ENCODE measurements at places on chromosomes 7 and 10.

DNA sequence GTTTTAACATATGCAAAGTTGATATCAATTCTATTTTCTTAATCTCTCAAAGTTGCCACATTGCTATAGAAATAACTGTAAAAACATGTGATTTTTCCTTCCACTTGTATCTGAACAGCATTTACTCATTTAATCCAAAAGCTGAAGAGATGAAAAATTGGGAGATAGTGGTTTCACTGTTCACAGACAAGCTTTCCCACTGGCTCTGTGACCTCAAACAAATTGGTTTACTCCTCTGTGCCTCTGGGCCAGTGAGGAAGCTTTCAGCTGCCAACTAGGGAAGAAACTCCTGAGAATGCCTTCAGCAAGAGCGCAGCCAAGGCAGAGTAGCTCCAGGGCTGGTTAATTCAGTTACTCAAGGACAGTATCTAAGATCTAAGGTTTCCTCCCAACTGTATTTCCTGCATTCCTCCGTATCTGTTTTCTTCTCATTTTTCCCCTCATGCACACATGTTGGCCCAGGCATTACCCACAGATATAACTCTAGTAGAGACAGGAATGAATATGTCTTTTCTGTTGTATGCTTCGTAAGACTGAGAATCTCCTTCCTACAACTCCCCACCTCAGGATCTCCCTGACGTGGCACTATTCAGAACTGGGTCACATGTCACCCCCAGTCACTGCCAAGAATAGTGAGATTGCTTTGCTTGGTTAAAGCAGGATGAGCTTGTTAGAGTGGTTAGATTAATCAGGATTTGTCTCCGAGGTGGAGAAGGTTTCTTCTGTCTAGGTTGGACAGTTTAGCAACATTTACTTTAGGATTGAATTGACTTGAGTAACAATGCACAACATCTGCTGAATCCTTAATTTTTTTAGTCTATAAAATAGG, 315.7 kb downstream of the NRG3 start:
- no peak for DNase-seq

- DNase-seq = no peak
Observed at GRCh38 chr10:78058562-78058961, 24.9 kb downstream of the RPS24 start.

GRCh38 chr10:42898037-42898960, 115.7 kb downstream of the BMS1 start:
- no peak for DNase-seq

DNA sequence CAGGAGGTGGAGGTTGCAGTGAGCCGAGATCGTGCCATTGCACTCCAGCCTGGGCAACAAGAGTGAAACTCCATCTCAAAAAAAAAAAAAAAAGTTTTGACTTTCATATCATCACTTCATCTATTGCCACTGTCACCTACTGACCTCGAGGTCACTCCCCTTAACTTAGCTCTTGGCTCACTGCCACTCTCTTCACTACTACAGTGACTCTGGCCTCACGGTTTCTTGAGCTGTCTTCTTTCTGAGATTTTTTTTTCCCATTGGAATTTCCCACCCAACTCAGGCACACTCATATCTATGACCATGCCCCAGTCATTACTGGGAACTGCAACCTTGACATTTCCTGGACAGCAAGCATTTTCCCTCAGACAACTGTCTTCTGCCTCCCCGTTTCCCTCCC, 42.6 kb upstream of the C7orf33 start:
- no peak for DNase-seq

DNA sequence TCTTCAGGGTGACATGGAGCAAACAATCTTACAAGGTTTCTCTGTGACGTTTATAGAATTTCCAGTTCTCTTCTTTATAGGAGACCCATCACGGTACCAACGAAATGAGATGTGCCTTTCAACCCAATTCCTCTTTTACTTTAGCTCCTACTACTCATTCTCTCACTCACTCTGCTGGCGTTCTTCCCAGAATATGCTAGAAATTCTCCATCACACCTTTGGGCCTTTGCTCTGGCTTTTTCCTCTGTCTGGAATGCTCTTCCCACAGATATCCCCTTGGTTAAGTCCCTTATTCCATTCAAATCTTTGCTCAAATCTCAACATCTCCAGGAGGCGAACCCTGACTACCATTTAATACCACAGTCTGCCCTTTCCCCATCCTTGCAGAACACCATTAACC, 39.0 kb downstream of the SEMA3C start:
- DNase-seq = no peak

GRCh38 chr10:120456626-120457430, at the start of gene PLPP4:
PLPP4 (plus strand) TSS chr10:120457227; CDS start chr10:120457306, 79 bp downstream.
- DNase-seq = peak; percentile 19

GRCh38 chr7:28062197-28062991, 118.2 kb downstream of the JAZF1 start:
- peak; percentile 50 for DNase-seq

- no peak for DNase-seq
Observed at GRCh38 chr7:82156168-82156567, 287.4 kb downstream of the CACNA2D1 start.

DNA sequence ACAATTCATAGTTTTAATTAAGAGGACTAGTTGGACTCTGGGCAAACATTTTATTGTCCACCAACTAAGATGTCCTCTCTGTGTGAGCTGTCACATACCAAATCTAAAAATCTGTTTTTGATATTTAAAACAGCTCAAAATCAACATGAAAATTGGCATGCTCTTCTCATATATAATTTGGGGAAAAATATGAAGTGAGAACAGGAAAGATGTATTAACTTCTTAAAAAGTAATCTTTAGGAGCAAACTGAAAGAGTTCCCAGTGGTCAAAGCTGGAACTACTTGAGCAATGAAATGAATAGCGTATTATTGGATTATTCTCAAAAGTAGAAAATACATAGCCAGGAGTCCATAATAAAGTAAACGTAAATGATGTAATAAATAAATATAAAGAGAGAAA, 147.2 kb downstream of the DYNC1I1 start:
- no peak for DNase-seq

- no peak for DNase-seq
Observed at GRCh38 chr7:108067844-108068243, 62.3 kb downstream of the LAMB4 start.

Measured in germinal center (tissue), 1 donor.